ENCODE measurements at places on chromosomes 2 and 18.
A peak's percentile ranks its signal among the peaks of the same experiment; 100 is the strongest.

DNA sequence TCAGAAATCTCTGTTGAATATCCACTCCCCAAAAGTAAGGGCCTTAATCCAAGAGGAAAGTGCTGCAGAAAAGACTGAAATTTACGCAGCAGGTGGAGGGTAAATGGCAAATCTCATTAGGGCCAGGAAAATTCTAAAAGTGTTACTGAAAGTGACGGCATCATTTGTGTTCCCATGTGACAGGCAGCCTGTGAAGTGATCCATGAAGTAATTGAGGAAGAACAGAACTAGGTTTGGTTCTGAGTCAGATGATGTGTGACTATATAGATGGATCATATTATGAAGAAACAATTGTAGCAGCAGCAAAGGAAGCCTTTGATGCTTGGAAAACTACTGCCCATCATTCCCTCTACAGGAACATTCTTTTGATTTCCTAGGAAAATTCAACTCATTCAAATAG is 401.2 kb downstream of the TGIF1 start:
- DNase-seq: no peak

DNA sequence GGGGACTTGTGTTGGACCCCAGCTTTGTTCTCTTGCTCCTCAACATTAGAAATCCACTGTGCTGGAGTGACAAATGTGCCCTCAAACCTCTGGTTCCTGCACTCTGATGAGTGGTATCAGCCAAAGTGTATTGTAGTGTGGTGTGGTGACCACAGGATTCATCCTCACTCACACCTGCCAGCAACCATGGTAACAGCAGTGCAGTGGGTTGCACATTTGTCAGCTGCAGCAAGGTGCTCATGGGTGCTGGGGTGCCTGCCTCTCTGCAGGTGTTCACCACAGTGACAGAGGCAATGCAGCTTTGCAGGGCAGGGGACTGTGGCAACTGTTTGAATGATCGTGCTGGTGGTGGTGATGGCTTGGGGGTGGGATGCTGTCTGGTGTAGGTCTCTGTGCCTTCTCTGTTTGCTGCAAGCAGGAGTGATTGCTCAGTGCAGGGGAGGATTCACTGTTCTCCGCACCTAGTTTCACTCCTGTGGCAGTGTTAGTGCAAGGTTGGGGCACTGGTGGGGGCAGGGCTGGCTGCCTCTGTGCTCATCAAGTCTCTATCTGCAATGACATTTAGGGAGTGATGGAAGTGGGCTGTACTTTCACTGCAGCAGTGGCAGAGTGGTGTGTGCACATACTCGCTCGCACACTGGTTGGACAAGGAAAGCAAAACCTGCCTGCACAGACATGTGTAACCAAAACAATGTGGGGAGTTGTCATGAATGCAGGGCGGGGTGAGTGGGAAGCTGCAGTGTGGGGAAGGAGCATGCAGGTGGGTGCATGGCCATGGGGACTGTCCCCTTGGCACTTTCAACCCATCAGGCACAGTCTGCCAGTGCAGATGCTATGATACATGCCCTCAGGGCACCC is 301.1 kb downstream of the PIK3C3 start:
- no peak for DNase-seq

- no peak for DNase-seq
Measured at GRCh38 chr18:8324343-8325065, 284.7 kb upstream of the RAB12 start.

- DNase-seq: no peak
Measured at GRCh38 chr2:190202604-190203003, 117.0 kb downstream of the HIBCH start.

DNA sequence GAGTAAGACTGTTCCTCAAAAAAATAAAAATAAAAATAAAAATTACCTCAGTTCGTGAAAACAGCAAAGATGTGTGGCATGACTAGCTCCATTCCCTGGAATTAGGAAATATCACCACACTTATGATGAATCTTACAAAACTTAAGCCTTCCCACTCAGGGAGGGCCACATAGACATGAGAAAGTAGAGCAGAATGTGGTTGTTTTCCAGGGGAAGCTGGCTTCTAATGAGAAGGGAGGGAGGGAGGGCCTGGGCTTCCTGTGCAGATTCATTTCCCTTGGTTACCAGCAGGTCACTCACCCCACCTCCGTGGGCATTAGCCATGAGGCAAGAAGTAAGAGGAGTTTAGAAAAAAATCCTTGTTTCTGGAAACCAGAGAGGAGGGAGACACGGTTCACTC is 95.9 kb upstream of the RMDN2 start:
- peak; percentile 64 for DNase-seq

- no peak for DNase-seq
Measured at GRCh38 chr2:238061315-238062202, 758 bp downstream of the SCLY start.

DNA sequence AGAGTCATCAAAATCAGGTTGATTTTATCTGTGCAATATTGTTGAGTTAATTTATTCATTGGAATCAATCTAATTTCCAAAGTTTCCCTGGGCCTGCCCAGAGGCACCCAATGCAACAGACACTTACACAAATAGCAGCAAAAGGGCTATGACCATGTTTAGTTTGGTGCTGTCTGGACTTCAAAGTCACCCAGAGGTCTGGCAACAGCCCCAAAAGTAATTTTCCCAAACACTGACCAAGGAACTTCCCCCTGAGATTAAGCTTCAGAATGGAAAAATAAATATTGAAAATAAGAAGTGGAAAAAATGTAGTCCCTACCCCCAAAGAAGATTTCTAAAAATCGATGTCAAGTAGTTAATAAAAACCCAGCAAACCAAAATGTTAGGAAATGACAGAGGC is 70.9 kb upstream of the RNF152 start:
- DNase-seq: no peak

GRCh38 chr18:63908858-63909257 is 1.1 kb downstream of the SERPINB10 start:
- no peak for DNase-seq

DNA sequence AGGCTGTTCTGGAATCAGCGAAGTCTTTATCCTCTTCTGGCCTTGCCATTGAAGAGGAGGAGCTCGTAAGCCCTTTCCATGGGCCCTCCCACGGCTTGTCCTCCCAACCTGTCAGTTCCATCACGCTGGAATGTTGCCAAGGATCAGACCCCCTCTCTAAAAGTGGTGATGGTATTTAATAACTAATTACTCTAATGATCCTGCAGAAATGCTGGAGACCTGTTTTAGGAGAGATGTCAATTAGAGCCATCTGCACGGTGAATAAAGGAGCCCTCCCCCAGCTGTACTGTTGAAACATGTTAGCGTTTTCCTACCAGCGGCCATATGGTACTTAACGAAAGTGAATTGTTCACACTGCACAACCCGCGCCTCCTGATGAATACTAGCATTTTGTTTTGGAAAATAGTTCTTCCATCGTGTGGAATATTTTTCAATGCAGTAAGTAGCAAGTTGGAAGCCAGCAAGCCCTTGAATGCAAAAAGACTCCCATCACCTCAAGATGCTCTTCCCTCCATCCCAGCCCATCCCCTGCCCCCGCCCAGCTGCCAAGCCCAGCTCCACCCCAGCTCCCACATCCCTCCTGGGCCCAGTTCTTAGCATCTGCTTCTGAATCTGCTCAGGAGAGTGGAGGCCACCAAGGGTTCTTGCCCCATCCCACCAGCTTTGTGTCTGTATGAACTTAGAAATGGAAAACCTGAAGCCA is 145.4 kb downstream of the KLHL29 start:
- no peak for DNase-seq

DNA sequence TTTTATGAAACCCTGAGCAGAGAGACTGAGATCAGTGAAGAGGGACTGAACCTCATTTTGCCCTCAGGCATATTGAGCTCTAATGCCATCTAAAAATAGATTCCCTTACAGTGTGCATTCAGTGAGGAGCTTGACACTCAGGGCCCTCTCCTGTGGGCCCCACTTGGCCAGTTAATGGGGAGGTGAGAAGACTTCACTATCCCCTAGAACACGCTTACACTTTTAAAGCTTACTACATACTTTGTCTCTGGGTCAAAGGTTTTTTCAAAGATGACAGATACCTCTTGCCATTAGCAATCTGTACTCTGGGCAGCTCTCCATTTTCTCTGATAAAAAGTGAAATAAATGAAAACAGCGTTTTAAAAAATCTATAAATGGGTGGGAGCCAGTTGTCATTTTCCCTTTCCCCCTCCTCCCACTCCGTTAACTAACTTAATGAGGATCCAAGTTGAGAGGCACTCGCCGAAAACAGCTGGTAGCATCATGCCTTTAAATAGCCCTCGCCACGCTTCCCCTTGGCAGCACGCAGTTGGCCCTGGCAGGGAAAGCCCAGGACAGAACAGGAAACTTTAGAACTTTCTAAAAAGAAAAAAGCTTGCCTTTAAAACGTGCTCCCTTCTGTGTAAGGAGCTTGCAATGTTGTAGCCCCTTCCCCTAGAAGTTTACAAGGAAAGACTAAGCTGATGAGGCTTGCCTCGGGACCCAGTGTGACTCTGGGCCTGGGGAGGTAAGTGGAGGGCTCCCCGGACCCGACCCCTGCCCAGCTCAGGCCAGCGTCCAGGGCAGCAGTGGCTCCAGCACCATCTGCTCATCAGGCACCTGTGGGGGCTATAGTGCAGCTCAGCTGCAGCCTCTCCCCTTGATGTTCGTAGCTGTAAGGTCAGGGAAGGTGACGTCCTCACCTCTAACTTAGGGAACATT is 58.8 kb upstream of the FOSL2 start:
- DNase-seq: no peak

DNA sequence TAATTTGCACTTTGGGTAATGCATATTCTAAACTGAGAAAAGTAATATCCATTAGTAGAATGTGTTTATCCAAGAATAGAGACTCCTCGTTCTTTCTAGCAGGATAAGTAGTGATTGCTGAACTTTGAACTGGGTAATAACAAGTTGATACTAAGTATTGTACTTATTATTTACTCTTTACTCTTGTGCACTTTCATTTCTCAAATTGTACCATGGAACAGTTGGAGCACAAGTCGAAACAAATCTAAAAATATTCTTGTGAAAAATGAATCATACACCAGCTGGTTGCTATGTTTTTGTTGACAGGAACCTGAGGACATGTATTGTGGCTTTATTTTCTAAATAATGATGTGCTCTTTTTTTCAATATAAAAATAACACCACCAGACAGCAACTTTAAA is 111.9 kb downstream of the RGPD3 start:
- no peak for DNase-seq

DNA sequence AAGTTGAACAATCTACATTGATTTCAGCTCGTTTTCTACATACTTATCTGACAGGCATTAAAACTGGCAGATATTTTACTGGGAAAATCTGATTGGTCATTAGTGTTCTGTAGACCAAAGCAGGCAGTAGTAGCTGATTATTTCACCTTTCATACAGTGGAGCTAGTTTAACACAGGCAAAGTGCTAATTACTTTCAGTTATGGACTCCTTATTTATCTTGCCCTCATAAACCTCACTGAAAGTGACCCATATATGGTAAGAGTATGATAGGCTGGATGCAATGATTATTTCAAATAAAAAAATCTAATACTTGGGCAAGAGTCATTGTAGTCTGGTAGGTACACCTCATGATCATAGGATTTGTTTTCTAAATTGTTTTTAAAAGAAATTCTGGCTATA is 129.7 kb downstream of the MYO1B start:
- no peak for DNase-seq

GRCh38 chr2:224085246-224085645 is 46.2 kb upstream of the SERPINE2 start:
- DNase-seq: no peak

GRCh38 chr2:159895258-159896065 is 97.5 kb upstream of the CD302 start:
- DNase-seq: no peak

GRCh38 chr2:30237966-30238800 is 6.8 kb downstream of the LBH start:
- DNase-seq: no peak

- no peak for DNase-seq
Measured at GRCh38 chr2:111704246-111704645, 179.7 kb downstream of the ANAPC1 start.

DNA sequence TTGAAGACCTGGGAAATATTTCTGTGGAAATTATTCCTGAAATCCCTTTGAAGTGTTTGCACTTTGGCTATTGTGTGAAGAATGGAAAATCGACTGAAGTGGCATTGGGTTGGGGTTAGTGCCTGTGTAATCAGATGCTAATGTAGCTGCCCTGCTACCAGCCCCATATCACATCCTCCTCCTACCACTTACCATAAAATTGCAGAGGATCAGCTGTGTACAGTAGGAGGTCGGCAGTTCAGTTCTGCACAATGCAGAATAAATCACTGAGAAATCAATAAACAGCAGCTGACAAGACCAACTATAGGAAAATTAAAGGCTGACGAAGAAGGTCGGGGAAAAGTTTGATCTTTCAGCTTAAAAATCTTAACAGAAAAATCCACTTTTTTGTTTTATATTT is 440.9 kb downstream of the PTPRM start:
- DNase-seq: no peak

DNA sequence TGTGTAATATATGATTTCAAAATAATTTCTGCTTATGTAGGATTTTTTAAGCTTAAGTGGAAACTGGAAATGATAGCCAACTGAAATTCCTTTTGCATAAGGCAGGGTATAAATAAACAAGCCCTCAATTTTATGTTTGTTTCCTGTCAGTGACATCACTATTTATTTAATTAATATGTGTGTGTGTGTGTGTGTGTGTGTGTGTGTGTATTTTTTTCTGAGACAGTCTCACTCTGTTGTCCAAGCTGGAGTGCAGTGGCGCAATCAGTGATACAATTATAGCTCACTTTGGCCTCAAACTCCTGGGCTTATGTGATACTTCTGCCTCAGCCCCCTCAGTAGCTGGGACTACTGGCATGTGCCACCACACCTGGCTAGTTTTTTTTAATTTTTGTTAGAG is 29.3 kb upstream of the CYP20A1 start:
- DNase-seq: no peak

- DNase-seq: peak; percentile 65
Measured at GRCh38 chr2:201132518-201132917, 16.6 kb downstream of the CFLAR start.

DNA sequence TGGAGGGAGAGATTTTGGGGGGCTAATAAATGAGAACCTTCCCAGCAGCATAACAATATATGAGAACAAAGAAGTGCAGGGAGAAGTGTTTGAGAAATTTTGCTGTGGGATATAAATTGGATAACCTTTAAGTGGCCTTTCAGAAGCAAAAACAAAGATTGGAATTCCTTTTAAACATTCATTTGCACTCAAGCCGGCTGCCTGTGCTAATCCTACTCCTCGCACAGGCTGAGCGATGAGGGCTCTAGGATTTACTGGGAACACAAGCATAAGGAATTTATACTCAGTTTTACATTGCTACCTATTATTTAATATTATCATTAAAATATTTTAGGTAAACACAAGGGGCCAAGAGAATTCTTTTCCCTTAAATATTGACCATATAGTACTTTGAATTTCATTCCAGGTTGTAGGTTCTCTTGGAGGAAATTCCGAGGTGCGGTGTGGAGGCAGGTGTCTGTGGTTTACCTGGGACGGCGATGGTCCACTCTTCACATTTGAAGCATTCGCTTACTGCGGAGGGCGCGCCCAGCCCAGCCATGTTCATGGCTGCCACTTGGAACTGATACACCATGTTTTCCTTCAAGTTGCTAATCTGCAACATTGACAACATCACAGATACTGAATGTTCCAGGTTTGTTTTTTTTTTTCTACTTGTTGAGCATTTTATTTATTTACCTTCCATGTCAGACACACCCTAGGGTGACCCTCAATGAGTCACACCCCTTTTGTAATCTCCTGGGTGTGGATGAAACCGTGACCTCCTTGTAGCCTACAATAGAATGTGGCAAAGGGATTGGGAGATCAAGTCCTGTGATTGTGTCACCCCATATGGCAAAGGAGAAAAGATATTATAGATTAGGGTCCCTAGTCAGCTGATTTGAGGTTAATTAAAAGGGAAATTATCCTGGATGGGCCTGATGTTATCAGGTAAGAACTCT is 100.1 kb downstream of the MYOM1 start:
- DNase-seq: no peak

Measured in GF-D8 (cell line).